A549 (cell line): ENCODE measurements at places on chromosomes 7 and 10. TPM values are rescaled to one million over a fixed set of nuclear protein-coding genes. Genes with fewer than 3 reads are reported as not detected.

The VSTM4 gene
- 0.22 to 0.53 TPM (median 0.41 TPM) in 3 replicates for polyA plus RNA-seq

The FAM24A gene
- polyA plus RNA-seq = not detected in 3 replicates

The LRRC18 gene
- polyA plus RNA-seq = not detected in 3 replicates

The IL6 gene
- 2.8 to 4.4 TPM (median 2.9 TPM) in 3 replicates for polyA plus RNA-seq

The SPDYE1 gene
- polyA plus RNA-seq = not detected in 3 replicates

The CYP3A4 gene
- polyA plus RNA-seq = 0.03 TPM in 1 of 3 replicates, not detected in the others

The ELOVL3 gene
- polyA plus RNA-seq = 0.22 to 0.41 TPM (median 0.30 TPM) in 3 replicates

The ELN gene
- 0.09 to 0.16 TPM (median 0.12 TPM) in 3 replicates for polyA plus RNA-seq

The MUC3A gene
- polyA plus RNA-seq = 6.9 to 8.1 TPM (median 7.3 TPM) in 3 replicates

The TRIM4 gene
- 25.6 to 26.5 TPM (median 25.9 TPM) in 3 replicates for polyA plus RNA-seq

The PILRB gene
- polyA plus RNA-seq = 45.3 to 47.8 TPM (median 46.7 TPM) in 3 replicates
